SK-N-SH treated with all-trans-retinoic acid at 6 μM for 48 hours (cell line): ENCODE measurements at places on chromosomes 3 and 15.

DNA sequence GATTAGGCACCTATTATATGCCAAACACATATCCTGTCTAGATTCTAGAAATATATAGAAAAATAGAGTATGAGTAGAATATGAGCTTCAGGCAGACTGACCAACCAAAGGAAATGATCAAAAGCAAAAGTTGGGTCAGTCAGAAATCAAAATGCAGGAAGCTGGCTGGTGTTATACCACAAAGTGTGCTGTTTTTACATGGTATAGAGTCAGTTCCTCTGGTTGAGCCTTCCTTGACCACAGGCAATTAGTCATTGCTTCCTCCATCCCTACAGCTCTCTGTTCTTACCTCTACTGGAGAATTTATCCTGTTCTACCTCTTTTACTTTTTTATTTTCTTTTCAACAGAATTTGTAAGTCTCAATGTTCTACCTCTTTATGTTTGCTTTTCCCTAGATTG, 149.8 kb downstream of the TMCO5A start:
- ATAC-seq, result no peak

GRCh38 chr3:165984589-165984988, 147.4 kb upstream of the BCHE start:
- ATAC-seq, result no peak

DNA sequence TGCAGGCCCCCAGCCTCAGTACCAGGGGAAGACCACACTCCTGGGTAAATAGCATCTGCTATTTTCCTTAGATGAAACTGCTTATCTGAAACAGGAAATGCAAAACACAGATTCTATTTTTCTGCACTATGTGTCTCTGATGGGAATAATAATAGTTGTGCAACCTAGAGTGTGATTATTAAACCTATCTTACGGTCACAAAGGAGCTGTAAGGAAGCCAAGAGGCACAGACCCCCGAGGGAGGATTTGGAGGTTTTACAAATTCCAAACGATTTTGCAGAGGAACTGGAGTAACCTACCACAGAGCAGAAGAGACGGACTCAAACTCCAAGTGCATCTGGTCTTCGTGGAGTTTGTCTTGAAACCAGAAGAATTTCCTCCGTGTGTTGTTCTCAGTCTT, 14.1 kb upstream of the APOD start:
- no peak for ATAC-seq

- peak; percentile 98 for ATAC-seq
These were observed 28.3 kb downstream of the RSL24D1 start for GRCh38 chr15:55168350-55168974.

DNA sequence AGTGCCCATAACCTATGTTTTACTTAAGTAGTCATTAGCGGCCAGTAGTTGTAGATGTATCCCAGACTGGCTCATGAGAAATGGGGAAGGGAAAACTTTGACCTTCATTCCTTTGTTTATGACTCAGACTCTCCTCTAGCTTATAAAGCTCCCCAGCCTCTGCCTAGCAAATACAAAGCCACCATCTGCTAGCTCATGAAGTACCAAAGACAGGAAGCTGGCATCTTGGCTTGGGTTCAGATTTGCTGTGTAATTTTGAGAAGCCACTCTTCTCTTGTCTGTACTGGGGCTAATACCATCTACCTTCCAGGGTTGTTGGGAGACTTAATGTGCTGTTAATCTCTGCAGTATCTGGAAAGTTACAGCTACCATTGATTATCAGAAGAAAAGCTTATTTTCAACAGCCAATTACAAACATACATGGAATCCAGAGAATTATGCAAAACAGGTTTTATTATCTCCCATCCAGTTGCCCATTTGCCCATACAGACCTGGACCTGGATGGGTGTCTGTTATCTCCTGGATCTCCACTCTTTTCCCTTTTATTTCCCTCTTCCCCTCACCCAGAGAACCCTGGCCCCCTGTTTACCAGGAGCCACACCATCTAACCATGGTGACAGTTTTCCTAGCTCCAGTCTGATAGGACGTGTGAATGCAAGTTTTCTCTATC, 153.8 kb downstream of the SEMA6D start:
- no peak for ATAC-seq

GRCh38 chr3:195079636-195080035, 191.3 kb downstream of the XXYLT1 start:
- no peak for ATAC-seq

DNA sequence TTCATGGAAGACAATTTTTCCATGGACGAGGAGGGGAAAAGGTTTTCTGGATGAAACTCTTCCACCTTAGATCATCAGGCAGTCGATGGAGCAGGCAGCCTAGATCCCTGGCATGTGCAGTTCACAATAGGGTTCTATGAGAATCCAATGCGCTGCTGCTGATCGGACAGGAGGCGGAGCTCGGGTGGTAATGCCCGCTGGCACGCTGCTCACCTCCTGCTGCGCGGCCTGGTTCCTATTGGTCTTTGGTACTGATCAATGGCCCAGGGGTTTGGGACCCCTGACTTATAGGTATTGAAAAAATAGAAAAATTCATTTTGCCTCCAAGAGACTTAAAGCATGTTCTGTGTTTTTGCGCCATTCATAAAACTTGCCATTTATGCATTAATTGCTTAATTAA, 793.9 kb upstream of the NR2F2 start:
- ATAC-seq, result no peak

DNA sequence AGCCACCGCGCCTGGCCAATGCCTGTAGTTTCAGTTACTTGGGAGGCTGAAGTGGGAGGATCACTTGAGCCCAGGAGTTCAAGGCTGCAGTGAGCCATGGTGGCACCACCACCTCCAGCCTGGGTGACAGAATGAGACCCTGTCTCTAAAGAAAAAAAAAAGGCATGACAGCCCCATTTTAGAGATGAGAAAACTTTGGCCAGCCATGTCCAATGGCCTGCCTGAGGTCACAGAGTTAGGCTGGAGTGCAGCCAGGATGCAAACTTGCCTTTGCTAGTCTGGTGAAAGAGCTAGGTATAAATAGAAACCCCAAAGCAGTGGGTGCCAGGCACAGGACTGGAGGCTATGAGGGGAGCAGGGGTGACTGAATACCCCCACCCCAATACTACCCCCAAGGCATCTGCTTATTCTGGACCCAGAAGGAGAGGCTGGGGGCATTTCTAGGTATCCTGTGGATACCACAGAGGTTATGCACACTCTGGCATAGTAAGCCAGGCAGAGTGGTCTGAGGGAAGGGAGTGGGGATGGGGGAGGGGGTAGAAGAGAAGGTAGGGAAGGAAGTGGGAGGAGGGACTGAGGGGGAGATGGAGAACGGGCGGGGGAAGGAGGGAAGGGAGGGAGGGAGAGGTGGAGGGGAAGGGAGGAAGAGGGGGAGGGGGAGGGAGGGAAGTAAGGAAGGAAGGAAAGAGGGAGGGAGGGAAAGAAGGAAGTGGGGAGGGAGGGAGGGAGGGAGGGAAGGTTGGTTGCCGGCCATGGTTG, 16.2 kb upstream of the C15orf39 start:
- no peak for ATAC-seq

DNA sequence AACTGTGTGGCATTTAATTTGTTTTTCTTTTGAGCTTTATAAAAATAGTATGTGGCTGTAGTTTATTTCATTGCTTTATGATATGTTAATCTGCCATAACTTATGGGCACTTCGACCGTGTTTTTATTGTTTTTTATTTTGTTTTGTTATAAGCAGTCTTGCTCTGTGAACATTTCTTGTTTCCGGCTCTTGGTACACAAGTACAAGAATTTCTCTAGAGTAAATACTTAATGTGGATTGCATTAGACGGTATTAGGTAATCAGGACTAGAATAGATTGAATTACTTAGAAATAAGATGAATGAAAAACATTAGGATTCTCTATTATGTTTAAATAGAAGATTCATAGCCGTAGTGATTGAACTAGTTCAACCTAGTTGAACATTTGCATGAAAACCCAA, 2.1 kb downstream of the ZFAND6 start:
- ATAC-seq, result no peak

- ATAC-seq, result no peak
These were observed 23.6 kb upstream of the PLXNA1 start for GRCh38 chr3:126959136-126959920.
